HTR-8/SVneo (cell line): ENCODE measurements at places on chromosomes 7 and 10.
A peak's percentile ranks its signal among the peaks of the same experiment; 100 is the strongest.

GRCh38 chr7:26989897-26990670 lies 105.7 kb downstream of the HOXA1 start:
- no peak for DNase-seq

DNA sequence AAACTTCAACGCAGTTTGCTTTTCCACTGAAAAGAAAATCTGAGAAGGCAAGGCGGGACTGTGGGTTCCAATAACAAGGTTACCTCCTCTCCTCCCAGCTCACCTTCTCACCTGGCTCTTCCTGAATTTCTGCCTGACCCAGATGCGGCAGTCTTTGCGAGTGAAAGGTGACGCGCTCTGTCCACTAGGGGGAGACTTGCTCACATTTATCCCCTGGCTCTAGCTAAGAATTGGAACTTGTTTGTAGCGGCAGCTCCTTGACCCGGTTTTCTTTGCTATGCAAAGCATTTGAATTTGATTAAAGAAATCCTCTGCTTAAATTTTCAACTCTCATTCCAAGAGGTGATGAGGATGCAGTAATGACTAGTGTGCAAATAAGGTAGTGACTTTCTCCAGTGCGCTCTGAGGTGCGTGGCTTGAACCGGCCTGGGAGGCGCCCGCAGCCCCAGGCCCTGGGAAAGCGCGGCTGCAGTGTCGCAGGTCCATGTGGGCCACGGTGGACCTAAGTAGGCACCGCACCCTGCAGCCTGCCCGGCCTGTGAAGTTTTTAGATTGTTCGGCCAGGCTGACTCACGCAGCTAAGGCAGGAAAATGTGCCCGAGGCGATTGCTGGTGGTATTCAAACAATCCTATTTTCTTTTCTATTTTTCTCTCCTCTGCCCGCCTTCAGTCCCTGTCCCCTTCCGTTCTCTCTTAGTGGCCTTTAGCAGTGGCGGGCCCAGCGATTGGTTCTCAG lies 336.9 kb upstream of the NPSR1 start:
- peak; percentile 72 for DNase-seq

DNA sequence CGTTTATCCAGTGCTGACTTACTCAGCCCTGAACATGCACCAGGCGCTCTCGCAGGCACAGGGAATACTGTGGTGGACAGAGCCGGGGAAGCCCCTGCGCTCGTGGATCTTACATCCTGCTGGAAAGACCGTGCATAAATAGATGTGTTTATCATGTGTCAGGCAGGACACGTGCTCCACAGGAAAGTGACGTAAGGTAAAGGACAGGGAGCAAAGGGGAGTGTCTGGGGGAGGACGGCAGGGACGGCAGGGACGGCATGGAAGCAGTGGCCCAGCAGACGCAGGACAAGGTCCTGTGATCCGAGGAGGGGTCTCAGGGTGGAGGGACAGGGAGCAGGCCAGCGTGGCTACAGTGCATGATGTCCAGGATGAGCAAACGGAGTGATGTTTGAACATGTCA lies 410.5 kb downstream of the PAXIP1 start:
- DNase-seq: no peak

GRCh38 chr10:102431452-102432124 lies 786 bp downstream of the CUEDC2 start:
- DNase-seq: no peak

GRCh38 chr10:11245510-11245909 lies 227.8 kb downstream of the CELF2 start:
- DNase-seq: no peak

GRCh38 chr10:5211696-5212536 lies 15.3 kb downstream of the AKR1C4 start:
- DNase-seq: no peak

DNA sequence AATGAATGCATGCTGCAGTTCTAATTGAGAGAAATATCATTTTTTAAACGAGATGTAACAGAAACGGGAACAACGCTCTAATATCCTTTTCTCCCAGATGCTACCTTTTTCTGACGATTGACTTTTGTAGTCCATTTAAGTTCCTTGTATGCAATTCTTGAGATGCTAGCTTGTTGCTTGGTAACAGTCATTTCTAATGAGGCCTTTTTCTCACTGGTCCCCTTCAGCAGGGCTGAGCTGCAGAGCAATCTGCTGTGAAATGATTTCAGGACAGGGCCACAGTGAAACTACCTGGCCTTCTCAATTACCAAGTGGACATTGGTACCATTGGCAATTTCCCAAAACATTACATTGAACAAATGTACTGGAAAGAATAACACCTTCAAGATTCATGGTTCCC lies 26.2 kb upstream of the FOXK1 start:
- DNase-seq: no peak

DNA sequence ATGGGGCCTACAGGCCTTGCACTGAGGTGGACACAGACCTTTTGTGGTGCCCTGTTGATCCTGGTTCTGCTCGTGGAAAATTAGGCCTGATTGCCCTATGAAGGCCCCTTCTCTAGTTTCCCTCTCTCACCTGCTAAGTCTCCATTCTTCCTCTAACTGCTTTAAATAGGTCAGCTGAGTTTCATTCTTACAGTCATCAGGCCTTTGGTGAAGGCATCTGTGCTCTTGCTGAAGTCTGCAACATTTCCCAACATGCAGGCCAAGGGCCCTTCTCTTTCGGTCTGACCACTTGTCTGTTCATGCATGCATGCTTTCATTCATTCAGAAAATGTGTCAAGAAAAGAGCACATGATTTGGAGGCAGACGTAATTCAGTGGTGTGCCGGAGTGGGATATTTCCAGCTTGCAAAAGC lies 244.0 kb downstream of the BUB3 start:
- no peak for DNase-seq

- no peak for DNase-seq
Observed at GRCh38 chr10:5545778-5546710, 21.3 kb downstream of the CALML3 start.

DNA sequence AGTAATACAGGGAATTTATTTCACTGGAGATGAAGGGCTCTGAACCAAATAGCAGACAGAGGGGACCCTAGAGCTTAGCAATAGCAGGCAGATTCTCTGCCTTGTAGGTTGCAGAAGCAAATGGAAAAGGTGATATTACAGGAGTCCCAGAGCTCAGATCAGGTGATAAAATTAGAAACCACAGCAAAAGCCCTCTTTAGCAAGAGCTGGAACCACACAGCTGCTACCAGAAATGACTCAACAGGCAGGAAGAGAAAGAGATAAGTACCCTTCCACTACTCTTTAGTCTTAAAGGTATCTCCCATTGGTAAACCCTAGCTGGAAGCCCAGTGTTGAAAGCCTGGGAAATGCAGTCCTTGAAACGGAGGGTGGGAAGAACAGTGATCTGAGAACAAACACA lies 535.6 kb upstream of the GHITM start:
- no peak for DNase-seq

DNA sequence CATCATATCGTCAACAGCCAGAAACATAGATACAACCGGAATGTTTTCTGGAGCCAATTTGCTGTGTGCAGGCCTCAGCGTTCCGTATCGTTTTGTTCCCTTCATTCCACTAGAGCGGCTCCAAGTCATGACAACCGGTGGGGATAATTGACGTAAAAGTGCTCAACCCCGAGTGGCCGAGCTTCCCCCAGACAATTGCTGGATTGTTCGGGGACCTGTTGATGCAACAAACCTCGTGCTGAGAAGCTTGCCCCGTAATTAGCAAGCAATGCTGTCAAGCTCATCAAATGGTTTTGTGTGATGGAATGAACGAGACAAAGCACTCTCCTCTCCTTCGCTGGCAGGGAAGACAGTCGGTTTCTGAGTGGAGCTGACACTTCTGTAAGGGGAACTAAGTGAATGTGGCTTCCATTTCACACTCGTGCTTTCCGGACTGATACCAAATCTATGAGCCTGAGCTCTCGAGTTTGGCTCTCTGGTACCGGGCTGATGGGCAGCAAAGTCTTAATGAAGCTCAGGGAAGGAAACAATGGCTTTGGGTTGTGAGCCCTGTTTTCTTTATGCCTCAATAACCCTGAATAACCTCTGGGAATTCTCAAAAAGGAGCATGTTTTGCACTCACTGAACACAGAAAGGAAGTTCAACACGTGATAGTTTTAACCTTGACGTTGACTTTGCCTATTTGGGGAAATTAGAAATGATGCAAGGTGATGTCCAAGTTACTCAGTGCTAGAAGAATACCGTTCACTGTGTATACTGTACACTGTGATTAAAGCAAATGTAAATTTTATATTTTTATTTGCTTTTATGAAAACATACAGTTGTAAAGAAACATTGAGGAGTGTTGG lies 220.5 kb downstream of the BAMBI start:
- no peak for DNase-seq

DNA sequence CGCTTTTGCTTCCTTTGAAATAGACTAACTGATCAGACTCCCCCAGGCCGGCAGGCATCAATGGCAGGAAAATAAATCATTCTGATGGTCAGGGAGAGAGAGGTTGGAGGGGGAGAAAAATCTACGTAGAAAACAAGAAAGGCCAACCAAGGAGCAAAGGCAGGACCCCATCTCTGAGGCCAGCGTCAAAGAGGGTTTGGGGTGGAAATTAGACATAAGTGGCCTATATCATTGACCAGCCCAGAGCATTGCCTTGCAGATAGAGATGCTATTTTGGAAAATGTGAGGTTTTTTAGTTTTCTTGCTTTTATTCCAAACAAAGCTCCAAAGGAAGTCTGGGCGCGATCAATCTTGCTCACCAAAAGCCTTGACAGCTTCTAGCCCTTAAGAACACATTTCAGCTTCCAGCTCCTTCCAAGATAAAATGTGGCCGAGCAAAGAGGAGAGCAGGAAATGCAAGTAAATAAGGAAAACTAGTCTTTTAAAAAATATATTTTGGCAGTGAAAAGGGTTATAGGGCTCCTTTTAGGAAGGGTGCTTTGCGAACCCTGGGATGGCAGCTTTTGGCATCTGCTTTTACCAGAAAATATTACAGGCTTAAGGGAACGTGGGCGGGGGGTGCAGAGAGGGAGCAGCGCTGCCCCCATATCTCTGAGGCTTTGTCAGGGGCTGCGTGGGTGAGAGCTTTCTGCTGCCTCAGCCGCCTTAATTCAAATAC lies 2.0 kb upstream of the HOXA2 start:
- DNase-seq: no peak

- DNase-seq: no peak
Observed at GRCh38 chr7:311796-312195, 21.8 kb downstream of the FOXL3 start.

DNA sequence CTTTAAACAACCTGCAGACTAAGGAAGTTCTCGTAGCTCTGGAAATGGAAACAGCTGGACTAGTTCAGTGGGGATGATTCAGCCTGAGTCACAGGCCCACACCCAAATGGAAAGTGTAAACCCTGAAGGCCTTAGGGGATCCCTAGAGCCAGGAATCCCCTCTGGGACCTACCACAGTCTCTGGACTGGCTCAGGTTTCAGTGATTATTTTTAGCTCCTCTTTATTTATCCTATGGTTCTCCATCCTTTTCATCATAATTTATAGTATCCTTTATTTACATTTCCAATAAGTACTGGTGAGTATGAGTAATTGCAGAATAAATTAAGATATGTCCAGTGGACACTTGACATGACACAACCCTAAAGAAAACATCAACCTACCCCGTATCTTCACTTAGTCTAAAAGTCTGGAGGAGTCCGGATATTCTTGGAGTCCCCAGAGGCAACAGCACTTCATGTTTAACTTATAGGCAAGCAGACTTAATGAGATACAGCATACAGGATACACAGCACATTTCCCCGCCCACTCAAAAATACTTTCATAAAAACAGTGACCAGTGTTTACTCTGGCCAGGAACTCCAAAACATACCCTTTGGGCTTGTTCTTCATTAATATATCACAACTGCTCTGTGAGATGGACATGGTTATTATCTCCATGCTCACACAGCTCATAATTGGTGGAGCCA lies 28.4 kb upstream of the SEMA3E start:
- DNase-seq: peak; percentile 58

DNA sequence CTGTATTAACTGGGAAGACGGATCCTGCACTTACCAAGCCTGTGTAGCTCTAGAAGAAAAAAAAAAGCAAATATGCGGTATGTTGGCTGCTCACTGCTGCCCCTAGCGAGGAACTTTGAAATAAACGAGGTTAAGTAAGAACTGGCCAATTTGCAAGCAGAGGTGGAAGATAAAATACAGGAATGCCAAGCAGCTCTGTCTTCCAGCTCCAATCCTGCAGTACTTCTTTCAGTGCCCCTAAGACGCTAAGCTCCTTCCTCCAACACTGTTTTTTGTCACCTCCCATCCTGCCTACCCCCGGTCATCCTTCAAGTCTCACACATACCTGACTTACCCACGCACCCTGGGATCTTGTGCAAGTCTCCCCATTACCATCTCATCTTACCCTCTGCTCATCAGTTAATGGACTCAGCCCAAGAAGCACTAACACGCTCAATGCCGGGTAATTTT lies 809 bp downstream of the C10orf143 start:
- DNase-seq: peak; percentile 38
